ENCODE measurements at places on chromosomes 5 and 9.

DNA sequence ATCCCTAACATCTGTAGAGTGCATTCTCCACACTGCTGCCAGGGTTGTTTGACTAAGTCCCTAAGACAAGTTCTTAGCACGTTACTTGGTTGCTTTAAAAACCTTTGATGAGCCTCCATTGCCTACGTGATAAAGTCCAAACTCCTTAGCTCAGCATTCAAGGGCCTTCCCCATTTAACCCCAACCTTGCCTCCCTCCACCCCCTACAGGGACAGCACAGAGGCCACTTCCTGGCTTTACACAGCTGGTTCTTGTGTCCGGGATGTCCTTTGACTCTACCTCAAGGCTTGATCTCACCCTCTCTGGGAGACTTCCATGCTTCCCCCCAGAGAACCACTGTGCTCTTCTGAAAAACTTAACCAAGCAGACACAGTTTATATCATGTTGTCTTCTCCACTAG is 29.4 kb downstream of the FAM240B start:
- no peak for DNase-seq

DNA sequence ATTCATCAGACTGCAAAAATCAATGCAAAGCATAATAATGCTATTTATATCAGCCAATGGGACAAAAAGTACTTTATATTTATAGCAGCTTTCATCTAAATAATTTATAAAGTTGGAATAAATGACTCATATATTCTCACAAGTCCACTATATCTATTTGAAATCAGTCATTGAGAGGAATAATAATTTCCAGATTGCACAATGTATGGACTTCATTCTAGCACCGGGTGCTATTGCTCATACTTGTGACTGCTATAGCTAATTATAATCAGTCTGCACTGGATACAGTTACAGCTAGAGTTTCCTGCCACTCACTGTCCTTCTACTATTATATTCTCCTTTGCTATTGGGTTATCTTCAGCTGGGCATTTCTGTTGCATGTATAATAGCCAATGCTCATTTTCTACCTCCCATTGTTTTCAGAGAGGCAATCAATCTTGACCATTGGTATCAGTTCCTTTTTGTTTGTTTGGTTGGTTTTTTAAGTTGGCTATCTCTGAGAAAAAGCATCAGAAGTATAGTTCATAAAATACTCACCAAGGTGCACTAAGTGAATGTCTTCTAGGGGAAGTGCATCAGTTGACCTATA is 1.9 kb downstream of the CDH18 start:
- no peak for DNase-seq

GRCh38 chr9:33159777-33160127 is 7.4 kb downstream of the B4GALT1 start:
- DNase-seq = no peak

- no peak for DNase-seq
Measured at GRCh38 chr9:134751622-134752021, 110.0 kb downstream of the COL5A1 start.
